ENCODE measurements at places on chromosomes 4 and X.

DNA sequence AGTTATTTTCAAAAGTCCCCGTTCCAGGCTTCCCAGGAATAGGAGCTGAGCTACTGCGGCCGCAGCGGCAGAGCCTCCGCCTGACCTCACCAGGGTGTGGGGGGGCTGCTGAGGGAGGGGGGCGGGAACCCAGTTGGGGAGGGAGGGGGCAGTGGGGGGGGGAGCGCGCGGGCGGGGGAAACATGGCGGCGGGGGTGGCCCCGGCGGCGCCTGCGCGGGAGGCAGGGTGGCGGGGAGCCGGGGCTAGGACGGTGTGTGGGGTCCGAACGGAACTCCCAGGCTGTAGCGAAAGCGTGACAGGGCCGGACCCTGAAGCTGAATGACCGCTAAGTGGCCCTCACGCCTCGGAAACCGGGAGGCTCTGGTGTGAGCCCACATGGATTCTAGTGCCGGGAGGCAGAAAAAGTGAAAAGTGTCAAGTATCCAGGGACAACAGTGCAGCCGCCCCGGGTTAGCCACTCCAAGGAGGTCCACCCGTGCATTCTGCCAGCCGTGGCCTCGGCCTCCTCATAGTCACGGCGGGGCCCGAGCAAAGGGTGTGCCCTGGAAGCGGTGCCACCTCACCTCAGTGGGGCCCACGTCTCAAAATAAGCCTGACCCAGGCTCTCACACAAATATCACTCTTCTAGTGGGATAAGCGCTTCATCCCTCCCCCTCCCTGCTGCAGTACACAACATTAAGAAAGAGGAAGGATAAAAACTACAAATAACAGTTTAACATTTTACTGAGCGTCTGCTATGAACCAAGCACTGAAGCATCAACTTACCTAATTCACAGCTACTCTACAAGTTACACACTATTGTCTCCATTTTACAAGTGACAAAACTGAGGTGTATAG is at the start of gene KLHL13:
Gene KLHL13 (minus strand): TSS at position 98 of the 838 bp plus-strand sequence. CDS start 88,337 bp downstream, outside the sequence.
- peak; percentile 5 for DNase-seq

GRCh38 chrX:13250826-13251580 is 68.8 kb downstream of the ATXN3L start:
- peak; percentile 99 for DNase-seq

DNA sequence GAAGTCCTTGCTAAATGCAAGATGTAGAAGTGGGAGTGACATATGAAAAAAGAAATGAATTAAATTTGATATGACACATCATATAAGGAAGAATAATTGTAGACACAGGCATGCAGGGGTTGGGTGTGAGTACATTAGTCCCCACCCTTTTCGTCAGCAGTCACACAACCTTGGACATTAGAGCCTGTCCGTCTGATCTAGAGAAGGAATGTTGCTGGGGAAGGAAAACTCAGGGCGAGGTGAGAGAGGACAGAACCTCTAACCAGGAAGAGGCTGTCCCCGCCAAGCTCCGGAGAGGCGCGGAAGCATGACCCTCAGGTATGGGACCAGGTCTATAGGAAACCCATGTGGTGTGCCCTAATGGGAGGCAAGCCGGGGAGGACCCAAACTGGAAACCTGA is 102.1 kb downstream of the RELL1 start:
- DNase-seq = no peak

GRCh38 chr4:71303850-71304249 is 35.0 kb upstream of the SLC4A4 start:
- no peak for DNase-seq

DNA sequence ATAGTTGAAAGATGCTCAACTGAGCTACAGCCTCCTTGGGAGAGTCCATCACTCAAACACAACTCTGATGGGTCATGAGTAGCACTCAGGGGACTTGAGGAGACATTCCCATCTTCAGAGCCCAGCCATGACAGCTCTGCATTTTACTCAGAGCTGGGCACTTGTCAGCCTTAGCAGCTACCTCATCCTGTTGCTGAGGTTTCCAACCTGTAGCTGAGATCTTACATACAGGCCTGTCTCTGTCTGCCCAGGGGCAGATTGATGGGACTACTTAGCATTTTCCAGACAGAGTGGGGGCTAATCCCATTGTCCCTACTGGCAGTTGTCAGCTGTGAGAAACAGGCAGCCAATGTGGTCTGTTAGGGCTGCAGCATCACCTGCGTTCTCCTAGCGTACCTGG is 3.5 kb downstream of the FHDC1 start:
- DNase-seq = no peak

DNA sequence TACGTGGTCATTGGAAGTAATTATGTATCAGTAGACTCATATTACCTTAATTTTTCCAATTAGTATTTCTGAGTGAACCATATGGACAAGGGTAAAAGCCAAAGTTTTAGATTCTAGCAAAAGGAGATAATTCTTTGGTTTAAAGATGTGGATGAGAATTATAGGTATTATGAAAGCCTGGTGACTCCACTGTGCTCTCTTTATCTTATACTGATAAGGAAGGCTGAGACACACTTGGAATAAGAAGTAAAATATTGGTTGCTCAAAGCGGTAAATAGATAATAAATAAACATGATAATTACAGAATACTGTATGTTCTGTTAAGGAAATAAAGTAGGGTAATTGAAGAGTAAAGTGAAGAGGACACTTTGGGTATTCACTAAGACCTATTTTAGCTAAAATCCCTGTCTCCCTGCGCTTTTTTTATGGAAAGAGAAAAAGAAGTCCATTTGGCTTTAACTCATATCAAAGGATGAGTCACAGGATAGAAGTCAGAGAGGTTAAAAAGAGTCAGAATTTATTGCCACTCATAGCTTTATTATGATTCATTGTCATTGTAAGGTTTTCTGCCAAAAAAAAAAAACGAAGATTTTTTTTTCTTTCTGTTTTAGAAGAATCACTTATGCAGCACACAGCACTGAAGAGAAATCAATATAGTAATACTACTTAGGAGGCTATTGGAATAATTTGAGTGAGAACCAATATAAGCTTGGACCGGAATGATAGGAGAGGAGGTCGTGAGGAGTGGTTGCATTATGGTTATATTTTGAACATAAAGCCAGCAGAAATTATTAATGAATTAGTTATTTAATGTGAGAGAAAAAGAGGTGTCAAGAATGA is 2463.1 kb downstream of the ARAP2 start:
- peak; percentile 51 for DNase-seq

DNA sequence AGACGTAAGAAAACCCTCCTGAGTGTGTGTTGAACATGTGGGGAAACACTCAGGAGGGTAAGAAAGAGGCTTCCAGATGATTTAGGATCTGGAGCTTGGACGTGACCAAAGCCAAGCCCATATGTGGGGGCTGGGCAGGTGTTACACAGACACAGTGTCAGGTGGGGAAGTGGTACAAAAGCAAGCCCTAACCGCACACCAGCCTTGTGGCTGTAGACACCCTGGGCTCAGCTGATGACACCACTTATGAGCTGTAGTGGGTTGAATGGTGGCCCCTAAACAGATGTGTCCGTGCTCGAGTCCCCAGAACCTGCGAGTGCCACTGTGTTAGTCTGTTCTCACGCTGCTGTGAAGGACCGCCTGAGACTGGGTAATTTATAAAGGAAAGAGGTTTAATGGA is 25.0 kb upstream of the NSG1 start:
- DNase-seq = no peak

DNA sequence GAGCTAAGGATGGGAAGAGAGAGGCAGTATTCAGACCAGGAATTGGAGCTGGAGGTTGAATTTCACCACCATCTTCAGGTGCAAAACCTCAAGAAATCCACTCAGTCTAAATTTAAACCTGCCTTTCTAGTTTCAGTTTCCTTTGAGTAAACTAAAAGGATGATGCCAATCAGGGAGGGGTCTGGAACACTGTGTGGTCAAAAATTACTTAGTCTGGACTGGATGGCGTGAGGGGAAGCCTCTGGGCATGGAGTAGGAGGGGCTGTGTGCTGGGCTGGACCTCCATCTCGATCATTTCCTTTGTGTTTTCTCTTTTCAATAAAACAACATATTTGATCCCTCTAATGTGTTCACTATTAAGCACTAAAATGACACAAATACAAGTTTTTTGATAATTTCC is 120.1 kb downstream of the GC start:
- no peak for DNase-seq

- no peak for DNase-seq
These were observed 21.4 kb downstream of the GRSF1 start for GRCh38 chr4:70818173-70818855.

- no peak for DNase-seq
These were observed 54.2 kb downstream of the MND1 start for GRCh38 chr4:153398713-153399112.

DNA sequence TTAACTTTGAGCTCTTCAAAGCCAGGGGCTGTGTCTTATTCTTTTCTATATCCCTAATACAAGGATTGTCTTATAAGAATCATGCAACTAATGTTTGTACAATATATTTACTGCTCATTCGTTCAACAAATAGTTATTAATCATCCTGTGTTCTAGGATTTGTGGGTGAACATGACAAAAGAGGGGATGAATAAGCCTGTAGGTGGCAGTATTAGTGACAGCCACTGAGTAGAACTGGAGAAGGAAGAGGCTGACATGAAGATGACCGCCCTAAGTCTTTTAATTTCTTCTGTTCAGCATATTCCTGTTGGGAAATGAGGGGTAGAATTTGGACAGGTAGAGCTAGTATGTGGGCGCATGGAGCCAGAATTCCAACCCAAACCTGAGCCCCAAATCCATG is 11.9 kb upstream of the LINC00632 start:
- DNase-seq = no peak

Data from fibroblast of villous mesenchyme (primary cell).